ENCODE measurements at places on chromosomes 12 and 14.
A peak's percentile ranks its signal among the peaks of the same experiment; 100 is the strongest.

DNA sequence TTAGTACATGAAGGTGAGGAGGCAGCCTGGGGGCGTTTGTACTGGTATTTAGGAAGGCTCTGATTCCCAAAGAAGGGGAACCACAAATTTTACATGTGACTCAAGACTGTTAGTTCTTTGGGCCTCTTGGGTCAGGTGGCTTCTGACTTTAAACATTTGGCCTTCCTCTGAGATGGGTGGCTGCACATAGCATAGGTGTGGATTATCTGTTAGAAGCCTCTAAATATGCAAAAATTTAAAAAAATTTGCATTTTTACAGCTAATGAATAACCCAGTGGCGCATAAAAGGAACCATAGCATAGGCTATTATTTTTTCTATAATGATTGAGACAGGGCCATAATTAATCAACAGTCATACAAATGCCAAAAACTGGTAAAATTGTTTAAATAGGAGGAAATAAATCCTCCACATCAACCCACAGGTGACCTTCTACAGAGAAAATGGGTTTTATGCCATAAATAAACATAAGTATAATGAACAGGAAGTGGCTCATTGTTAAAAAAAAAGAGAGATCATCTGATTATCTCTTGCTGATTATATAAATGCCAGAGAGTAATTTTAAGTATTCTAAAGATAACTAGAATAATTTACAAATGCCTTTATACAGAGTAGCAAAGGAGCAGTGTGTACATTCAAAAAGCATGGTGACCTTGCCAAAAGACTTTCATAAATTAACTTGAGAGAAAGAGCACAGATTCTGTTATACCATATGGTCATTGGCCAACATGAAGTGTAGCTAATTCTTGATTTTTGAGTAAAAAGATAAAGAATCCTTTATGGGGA, 284.2 kb upstream of the ATP2B1 start:
- no peak for DNase-seq

GRCh38 chr14:64053694-64054669, 201.2 kb downstream of the SYNE2 start:
- no peak for DNase-seq

DNA sequence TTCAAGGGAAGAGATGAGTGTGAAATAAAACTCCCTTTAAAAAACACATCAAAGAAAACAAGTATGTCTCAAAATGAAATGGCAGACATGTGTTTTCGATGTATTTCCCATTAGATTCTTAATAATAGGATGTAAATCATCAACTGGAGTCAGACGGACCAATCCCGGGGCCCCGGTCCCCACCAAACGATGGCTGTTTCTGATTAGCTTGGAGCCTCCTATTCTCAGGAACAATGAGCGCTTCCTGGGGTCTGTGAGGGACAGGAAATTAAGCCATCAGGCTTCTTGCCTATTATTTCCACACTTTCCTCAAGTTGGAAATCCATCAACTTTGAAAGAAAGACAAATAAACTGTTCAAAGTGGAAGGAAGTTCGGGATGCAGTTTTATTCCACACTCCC, 179.4 kb downstream of the EFCAB11 start:
- DNase-seq: no peak

DNA sequence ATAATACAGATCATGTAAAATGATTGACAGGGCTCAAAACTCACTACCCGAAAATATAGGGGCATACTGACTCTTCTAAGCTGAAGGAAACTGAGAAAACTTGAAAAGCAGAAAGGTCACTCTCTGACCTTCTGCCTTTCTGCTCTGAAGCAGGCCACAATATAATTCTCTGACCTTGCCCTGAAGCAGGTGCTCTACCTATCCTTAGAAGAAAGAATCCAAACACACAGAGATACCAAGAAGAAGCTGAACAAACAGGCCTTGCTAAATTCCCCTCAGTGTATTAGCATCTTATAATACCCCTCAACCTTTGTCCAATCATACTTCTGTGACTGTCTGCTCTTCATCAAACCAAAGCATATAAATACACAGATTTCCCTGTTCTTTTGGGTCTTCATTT, 60.9 kb upstream of the BBS10 start:
- DNase-seq: no peak

DNA sequence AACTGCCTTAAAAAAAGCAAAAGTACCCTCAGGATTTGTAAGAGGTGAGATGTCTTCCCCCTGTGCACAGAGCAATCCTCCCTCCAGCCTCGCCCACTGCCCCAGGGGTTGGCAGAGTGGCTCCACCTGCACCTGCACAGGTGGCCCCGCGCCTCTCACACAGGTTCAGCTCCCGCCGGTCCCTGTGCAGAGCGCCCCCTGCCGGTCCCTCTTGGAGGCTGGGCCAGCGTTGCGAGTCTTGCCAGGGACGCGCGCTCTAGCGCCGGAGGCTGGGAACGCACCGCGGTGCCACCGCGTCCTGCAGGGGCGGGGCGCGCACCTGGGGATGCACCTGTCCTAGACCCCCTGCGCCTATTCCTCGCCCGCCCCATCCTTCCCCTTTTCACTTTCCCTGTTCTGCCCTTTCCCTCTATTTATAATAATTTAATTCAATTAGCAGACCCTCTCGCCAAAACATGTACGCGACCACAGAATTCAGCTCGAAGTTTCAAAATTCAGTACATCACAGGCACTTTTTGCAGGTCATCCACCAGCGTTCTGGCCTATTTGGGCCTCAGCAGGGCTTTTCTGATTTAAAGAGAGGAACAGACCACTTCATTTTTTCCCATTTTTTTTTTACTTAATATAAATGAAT, 618.6 kb downstream of the AACS start:
- DNase-seq: no peak

GRCh38 chr12:108722992-108723766, 8.1 kb downstream of the CORO1C start:
- peak; percentile 92 for DNase-seq

DNA sequence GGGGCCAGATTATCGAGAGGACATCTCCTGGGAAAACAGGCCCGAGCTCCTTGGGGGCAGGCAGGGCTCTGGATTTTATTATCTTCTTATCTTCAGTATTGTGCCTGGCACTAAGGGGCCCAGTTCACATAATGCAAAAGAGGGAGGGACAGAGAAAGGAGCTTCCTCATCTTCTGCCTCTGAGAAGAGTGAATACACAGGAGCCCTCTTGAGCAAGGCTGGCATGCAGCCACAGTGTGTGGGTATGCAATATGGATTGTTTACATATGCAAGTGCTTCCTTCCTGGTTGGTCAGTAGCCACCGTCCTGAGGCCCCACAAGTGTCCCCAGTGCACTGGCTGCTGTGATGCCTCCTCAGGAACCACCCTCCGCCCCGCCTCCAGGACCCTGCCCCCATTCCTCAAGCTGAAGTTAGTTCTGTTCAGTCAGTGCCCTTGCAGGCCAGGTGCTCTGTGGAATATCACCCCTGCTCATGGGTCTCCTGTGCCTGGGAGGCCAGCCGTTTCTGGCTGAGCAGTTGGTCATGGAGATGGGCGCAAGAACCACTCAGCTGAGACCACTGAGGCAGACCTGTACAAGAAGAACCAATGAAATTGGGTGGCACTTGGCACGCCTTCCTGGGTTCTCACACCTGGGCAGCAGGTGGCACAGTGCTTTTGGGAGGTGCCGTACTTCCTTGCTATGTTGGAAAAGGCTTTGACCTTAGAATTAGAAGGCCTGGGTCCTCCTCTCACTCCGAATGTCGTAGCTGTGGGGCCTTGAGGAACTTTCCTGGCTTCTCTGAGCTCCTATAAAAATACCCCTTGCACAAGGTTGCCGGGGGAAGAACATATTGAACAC, 35.1 kb upstream of the ACTN1 start:
- peak; percentile 44 for DNase-seq

DNA sequence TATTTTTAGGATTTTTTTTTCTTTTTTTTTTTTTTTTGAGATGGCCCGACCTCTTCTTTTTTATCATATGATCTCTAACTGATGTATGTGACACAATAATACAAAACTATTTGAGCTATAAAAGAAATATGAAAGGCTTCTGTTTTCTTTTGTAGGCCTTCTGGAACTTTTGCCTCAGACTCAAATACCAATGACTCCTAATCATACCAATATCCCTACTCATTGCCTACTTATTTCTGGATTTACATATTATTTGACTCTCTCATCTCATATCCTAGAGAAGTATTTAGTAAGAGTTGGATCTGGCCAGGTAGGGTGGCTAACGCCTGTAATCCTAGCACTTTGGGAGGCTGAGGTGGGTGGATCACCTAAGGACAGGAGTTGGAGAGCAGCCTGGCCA, 12.7 kb upstream of the WDR89 start:
- peak; percentile 77 for DNase-seq

GRCh38 chr14:96723946-96724345, 73.2 kb upstream of the VRK1 start:
- no peak for DNase-seq

DNA sequence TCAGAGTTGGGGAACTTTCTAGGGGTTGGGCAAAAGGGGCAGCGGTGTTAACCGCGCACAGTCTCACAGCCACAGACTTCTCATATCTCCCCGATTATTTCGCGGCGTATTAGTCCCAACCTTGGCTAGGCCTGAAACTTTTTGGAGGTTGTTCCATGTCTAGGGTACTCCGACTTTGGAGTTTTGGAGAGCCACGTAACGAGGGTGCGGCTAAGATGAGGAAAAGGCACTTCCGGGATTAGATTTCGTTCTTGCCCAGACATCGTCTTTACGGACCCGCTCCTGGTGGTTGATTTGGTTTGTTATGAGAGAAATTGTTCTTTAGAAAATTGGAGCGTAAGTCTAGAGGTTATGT, 513 bp downstream of the CCNK start:
- DNase-seq: no peak

GRCh38 chr12:22312336-22312735, 22.2 kb downstream of the ST8SIA1 start:
- DNase-seq: no peak

- DNase-seq: no peak
Measured at GRCh38 chr12:130026608-130027176, 122.9 kb upstream of the TMEM132D start.

GRCh38 chr12:124548854-124549378, 18.5 kb downstream of the NCOR2 start:
- DNase-seq: peak; percentile 57

DNA sequence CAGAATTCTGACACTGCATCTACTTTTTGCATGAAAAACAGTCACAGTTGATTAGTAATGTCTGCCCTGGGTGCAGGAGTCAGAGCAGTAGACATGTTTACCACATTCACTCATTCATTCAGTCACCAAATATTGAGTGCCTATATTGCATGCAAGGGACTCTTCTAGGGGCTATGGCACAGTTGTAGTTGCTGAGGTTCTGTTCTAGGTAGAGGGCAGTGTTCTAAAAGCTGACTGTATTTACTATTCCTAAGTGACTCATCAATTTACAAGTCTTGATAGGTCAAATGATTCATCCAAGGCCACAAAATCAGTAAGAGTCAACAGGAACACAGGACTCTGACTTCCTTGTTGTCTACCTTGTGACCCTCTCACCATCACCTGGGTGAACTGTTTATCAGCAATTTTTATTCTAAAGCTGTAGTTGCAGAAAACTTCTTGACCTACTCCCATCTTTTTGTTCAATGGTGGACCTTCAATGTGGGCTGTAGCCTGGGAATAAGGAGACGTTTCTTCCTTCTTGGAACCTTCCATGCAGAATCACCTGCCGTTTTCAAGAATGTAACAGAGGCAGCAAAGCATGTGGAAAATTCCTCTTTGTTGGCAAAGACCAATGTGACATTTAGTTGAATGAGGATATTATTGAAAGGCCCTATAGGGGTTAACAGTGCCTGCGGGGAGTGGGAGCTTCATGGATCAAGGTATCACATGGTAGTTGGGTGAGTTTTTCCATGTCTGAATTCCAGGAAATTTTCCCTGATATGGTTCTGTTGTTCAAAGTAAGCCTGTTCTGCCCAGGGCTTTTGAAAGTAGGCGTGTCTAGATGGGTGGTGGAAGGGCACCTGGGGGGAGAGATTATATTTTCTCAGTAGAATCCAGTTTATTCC, 223.2 kb downstream of the KTN1 start:
- no peak for DNase-seq

DNA sequence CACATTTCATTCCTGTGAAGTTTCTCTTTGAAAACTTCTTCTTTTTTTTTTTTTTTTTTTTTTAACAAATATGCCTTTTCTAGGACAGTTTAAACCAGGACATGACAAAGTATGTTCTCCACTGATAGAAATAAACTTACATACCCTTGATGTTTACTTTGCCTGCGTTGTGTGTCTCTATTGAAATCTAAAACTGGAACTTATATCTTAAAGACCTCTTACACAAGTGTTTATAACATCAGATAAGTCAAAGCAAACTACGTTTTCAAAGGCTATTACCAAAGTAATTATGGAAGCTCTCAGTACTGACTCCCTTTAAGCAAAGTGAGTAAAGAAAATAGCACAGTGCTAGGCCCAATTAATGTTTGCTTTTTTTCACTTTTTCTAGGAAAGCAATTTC, 30.6 kb upstream of the ISM2 start:
- no peak for DNase-seq

DNA sequence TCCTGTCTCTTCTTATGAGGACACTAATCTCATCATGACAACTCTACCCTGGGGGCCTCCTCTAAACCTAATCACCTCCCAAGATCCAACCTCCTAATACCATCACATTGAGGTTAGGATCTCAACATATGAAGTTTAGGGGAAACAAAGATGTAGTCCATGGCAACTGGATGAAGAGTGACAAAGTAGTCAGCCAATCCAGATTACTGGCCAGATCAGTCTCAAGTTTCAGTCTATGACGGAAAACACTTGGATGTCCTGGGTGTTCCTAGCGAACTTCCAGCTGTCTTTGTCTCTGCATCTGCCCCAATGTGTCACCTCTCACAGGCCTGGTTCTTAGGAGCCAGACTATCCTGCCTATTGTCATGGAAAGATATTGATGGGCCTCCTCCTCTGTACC, 630.8 kb downstream of the AACS start:
- no peak for DNase-seq

GRCh38 chr14:34582117-34582680, 42.7 kb upstream of the EAPP start:
- DNase-seq: no peak

- no peak for DNase-seq
Measured at GRCh38 chr12:50750366-50750765, 13.5 kb upstream of the ATF1 start.

- no peak for DNase-seq
Measured at GRCh38 chr14:63383776-63384367, 65.1 kb upstream of the GPHB5 start.

GRCh38 chr12:111215881-111216280, 153.0 kb downstream of the PHETA1 start:
- no peak for DNase-seq

GRCh38 chr12:14589169-14590004, 21.7 kb upstream of the PLBD1 start:
- DNase-seq: no peak

DNA sequence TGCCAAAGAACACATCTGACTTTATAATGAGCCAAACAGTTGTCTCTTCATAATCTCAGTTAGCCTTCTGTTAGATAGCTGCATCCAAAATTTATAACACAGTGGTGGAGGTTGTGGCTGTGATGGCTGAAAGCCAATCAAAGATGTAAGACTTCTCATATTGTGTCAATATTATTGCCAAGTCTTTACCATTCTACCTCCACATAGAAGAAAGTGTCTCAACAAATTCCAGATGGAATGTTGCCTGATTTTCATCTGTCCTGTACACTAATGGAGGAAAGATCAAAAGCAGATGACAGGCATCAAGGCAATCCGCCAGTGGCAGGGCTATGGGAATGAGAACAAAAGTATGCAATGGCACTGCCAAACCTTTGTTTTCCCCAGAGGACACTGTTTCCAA, 813.1 kb upstream of the NOVA1 start:
- no peak for DNase-seq
